ENCODE measurements at places on chromosomes 4 and X.

DNA sequence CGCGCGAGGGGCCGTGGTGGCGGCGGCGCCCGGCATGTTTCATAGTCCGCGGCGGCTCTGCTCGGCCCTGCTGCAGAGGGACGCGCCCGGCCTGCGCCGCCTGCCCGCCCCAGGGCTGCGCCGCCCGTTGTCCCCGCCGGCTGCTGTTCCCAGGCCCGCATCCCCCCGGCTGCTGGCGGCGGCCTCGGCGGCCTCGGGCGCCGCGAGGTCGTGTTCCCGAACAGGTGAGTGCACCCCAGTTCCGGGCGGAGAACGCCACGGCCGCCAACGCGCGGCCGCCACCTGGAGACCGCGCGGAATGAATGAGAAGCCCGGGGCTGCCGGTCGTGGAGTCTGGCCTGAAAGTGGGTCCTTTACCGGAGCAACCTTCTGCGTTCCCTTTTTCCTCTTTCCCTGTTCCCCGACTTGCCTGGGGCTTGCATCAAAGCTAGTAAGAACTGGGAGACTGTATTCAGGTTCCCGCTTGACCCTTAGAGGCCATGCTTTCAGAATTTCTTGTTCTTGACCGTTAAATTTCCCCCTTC lies 429 bp downstream of the NOCT start:
- peak; percentile 47 for DNase-seq
- peaks cover 53% of the 10 kb centered on the region for H3K4me1 ChIP-seq
- H3K27ac ChIP-seq = peak overlapping the region; percentile 89
- no peaks in the 10 kb centered on the region for H3K27me3 ChIP-seq

- no peaks in the 10 kb centered on the region for H3K4me1 ChIP-seq
- H3K36me3 ChIP-seq = no peaks in the 10 kb centered on the region
- no peak overlapping the region for H3K27ac ChIP-seq
Measured at GRCh38 chr4:44791831-44792230, 65.5 kb upstream of the GNPDA2 start.

- H3K27ac ChIP-seq = no peak overlapping the region
- peaks cover 4% of the 10 kb centered on the region for H3K36me3 ChIP-seq
- no peak overlapping the region for H3K4me3 ChIP-seq
- peaks cover 3% of the 10 kb centered on the region for H3K4me1 ChIP-seq
Measured at GRCh38 chr4:47567511-47567910, 82.4 kb downstream of the ATP10D start.

- H3K36me3 ChIP-seq = no peaks in the 10 kb centered on the region
- no peak overlapping the region for H3K27ac ChIP-seq
- no peak overlapping the region for H3K4me3 ChIP-seq
- H3K27me3 ChIP-seq = peaks cover 3% of the 10 kb centered on the region
- no peaks in the 10 kb centered on the region for H3K4me1 ChIP-seq
- no peak for DNase-seq
Measured at GRCh38 chr4:8728536-8729407, 136.2 kb downstream of the CPZ start.

GRCh38 chr4:27008679-27009078 lies 148.0 kb downstream of the STIM2 start:
- no peak for DNase-seq
- H3K27me3 ChIP-seq = no peaks in the 10 kb centered on the region
- H3K27ac ChIP-seq = no peak overlapping the region
- H3K36me3 ChIP-seq = peaks cover 13% of the 10 kb centered on the region

DNA sequence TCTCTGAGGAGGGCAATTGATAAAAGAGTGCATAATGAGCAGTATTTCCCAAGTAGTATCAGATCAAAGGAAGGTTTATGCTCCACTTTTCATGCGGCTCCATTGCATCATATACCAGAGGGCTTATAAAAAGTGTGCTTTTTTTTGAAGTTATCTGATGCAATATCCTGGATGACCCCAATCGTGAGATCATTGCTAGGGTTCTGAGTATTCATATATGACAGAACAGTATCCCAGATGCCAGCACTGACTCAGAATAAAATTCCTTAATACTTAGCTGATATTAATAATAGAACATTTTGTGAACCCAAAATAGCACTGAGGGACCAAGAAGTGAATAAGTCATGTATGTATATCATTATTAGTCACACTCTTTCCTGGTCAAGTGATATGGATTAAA lies 945.5 kb upstream of the AGA start:
- DNase-seq = no peak
- no peaks in the 10 kb centered on the region for H3K4me1 ChIP-seq
- H3K27me3 ChIP-seq = no peaks in the 10 kb centered on the region
- no peak overlapping the region for H3K4me3 ChIP-seq

- H3K27me3 ChIP-seq = peaks cover 19% of the 10 kb centered on the region
- H3K27ac ChIP-seq = no peak overlapping the region
- no peak overlapping the region for H3K4me3 ChIP-seq
- no peaks in the 10 kb centered on the region for H3K36me3 ChIP-seq
- no peaks in the 10 kb centered on the region for H3K4me1 ChIP-seq
Measured at GRCh38 chr4:76570141-76570973, 135.3 kb downstream of the SHROOM3 start.

- H3K4me1 ChIP-seq = no peaks in the 10 kb centered on the region
- no peak for DNase-seq
- H3K27ac ChIP-seq = no peak overlapping the region
Measured at GRCh38 chr4:103307453-103308247, 109.5 kb upstream of the CENPE start.

DNA sequence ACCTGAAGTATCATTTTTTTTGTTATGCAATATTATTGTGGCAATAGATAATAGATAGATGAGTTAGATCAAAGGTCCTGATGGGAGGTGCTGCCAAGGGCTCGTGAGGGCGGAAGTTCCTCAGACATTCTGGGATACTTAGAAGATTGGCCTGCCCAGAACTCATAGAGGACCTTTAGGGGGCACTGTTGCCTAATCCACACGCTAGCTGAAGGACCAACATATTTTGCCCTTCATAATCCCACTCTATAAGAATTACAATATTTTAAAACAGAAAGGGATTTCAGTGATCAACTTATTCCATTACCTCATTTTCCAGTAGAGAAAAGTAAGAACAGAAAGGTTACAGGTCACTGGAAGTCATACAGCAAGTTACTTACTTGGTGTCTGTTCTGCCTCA lies 22.9 kb upstream of the COX7B2 start:
- no peak overlapping the region for H3K27ac ChIP-seq
- H3K27me3 ChIP-seq = no peaks in the 10 kb centered on the region
- H3K4me1 ChIP-seq = no peaks in the 10 kb centered on the region
- no peak overlapping the region for H3K4me3 ChIP-seq
- peak; percentile 4 for DNase-seq

GRCh38 chr4:15498356-15498755 lies 28.7 kb downstream of the CC2D2A start:
- no peak for DNase-seq
- H3K36me3 ChIP-seq = peaks cover 1% of the 10 kb centered on the region
- peaks cover 2% of the 10 kb centered on the region for H3K27me3 ChIP-seq
- H3K4me3 ChIP-seq = no peak overlapping the region
- H3K27ac ChIP-seq = no peak overlapping the region
- no peaks in the 10 kb centered on the region for H3K4me1 ChIP-seq

- no peaks in the 10 kb centered on the region for H3K36me3 ChIP-seq
- no peak overlapping the region for H3K4me3 ChIP-seq
- DNase-seq = no peak
- H3K27ac ChIP-seq = no peak overlapping the region
Measured at GRCh38 chr4:127410644-127411043, 222.1 kb upstream of the INTU start.

DNA sequence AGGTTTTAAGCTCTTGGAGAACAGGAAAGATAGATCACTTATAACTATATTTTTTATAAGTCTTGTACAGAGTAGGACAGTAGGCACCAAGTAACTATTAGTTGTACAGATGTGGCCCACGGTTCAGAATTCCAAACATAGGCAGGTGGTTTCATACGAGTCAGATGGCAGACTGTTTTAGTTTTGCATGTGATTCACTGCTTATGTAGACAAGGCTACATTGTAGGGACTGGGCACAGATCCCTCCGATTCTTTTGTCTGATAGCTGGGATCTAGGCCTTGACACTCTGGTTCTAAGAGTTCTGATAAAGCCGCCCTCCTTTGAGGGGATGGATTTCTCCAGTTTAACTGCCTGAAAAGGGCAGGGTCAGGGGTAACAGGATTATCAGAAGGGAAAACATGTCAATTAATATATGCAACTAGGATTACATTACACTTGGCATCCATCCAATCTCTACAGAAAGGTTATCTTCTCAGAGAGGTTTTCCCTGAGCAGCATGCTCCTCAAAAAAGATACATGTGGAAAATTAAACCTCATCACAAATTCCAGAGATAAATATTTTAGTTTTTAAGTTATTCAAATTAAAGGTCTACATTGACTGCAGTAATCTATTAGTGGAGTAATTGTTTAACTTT lies 87.8 kb downstream of the SPRY1 start:
- no peak overlapping the region for H3K27ac ChIP-seq
- H3K4me1 ChIP-seq = peaks cover 54% of the 10 kb centered on the region
- no peak for DNase-seq
- no peaks in the 10 kb centered on the region for H3K27me3 ChIP-seq

DNA sequence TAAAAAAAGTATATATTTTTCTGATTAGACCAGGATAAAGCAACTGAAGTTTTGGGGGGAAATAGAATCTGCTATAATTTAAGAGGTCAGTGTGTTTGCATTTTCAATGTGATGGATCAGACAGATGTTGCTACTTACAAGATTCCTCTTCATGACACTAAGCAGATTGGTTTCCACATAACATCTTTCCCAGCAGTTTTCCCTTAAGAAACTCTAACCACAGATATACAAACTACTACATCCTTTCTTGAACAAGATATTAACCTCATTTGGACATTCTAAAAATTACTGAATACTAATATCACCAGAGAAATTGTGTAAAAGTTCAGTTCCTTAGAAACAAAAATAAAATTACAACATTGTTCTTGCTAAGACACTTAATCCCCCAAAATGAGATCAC lies 106.7 kb upstream of the GUCY1A1 start:
- no peaks in the 10 kb centered on the region for H3K4me1 ChIP-seq
- no peaks in the 10 kb centered on the region for H3K36me3 ChIP-seq
- H3K27me3 ChIP-seq = peaks cover 3% of the 10 kb centered on the region
- H3K27ac ChIP-seq = no peak overlapping the region
- DNase-seq = no peak

DNA sequence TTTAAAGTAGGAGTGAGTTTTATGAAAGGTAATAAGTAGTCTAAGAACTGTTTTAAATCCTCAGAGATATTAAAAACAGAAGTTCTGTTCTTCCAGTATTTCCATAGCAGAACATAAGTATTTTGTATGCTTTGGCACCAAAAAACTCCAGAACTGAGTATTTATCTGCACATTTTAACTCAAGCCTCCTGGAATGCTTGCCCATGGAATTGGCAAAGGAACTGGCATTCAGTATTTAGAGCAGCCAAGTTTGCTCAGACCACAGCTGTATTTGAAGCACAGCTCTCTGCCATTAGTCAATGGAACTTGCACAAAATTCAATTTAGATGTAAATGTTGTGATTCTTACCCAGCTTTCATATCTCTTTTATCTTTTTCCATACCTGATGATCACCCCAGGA lies 42.2 kb downstream of the NDNF start:
- no peak for DNase-seq
- H3K36me3 ChIP-seq = no peaks in the 10 kb centered on the region
- H3K27me3 ChIP-seq = no peaks in the 10 kb centered on the region
- no peak overlapping the region for H3K4me3 ChIP-seq

DNA sequence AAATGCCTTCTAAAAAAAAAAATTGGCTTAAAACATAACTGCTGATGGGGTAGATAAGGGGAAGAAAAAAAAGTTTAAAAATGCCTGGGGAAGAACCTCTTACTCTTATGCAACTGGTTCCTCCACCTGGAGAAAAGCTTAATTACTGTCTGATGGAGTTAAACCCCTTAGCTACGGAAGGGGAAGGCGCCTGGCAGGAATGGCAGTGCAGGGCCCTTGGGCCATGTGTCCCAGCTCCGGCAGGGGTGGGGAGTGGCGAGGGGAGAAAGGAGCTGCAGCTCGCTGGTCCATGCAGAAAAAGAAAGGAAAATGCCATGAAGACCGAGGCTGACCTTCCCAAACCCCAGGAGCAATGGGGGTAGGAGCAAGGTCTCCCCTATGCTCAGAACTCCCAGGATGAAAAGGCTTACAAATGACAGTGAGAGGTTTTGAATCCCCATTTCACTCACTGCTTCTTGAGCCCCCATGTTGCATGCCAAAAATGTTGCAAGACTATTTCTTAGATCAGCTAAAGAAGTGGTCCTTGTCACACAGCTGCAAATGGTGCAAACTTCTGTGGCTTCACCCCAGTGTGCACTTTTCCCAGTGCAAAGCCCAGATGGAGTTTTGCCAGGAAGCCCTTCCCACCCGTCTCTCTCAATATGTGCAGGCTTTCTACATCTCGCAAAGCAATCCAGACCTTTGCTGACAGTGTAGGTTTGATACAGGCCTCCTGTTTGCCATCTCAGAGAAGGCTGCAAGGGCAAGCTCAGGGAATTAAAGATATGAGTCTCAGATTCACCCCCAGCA lies 204.8 kb upstream of the CT83 start:
- H3K4me1 ChIP-seq = no peaks in the 10 kb centered on the region
- DNase-seq = no peak
- no peaks in the 10 kb centered on the region for H3K36me3 ChIP-seq
- no peaks in the 10 kb centered on the region for H3K27me3 ChIP-seq
- no peak overlapping the region for H3K27ac ChIP-seq

DNA sequence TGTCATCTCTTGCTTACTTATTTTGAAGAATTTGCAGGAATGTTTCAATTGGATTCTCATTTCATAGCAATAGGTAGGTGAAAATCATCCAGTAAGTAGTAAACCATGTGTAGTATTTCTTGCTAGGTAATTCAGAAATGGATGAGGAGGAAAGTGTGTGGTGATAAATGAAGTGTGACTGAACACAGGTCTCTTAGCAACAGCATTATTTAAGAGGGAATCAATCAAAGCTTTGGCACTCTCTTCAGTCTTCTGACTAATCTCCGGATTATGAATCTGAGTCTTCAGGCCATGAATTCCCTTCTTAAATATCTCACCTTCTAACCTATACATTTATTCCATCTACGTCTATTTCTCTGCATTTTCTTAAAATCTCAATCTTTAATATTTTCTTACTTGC lies 55.8 kb upstream of the ARHGAP24 start:
- no peak for DNase-seq
- no peaks in the 10 kb centered on the region for H3K27me3 ChIP-seq
- H3K27ac ChIP-seq = no peak overlapping the region
- no peak overlapping the region for H3K4me3 ChIP-seq
- H3K36me3 ChIP-seq = no peaks in the 10 kb centered on the region
- no peaks in the 10 kb centered on the region for H3K4me1 ChIP-seq

DNA sequence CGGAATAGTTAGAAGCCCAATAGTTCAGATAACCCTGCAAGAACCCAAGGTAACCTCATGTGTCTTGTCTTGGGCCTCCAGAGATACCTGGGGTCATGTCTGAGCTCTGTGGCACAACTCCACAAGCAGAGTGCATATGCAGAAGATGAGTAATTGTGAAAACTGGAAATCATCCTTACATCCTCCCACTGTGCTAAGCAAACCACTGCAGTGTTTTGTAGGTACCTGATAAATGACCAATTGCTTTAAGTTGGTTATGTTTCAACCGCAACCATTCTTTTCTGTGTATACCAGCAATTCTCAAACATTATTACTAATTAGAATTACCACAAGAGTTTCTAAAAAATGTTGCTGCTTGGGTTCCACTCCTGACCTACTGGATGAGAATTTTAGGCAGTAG lies 73.2 kb downstream of the CBLL2 start:
- no peak for DNase-seq
- no peak overlapping the region for H3K4me3 ChIP-seq
- H3K4me1 ChIP-seq = no peaks in the 10 kb centered on the region

All from activated naive CD8-positive, alpha-beta T cell treated with anti-CD3 and anti-CD28 coated beads, Interleukin-2, amount 50 U/mL, for 24 hours (primary cell).